ENCODE measurements at places on chromosomes 1 and 21. TPM values are rescaled to one million over a fixed set of nuclear protein-coding genes. Genes with fewer than 3 reads are reported as not detected.

DNA sequence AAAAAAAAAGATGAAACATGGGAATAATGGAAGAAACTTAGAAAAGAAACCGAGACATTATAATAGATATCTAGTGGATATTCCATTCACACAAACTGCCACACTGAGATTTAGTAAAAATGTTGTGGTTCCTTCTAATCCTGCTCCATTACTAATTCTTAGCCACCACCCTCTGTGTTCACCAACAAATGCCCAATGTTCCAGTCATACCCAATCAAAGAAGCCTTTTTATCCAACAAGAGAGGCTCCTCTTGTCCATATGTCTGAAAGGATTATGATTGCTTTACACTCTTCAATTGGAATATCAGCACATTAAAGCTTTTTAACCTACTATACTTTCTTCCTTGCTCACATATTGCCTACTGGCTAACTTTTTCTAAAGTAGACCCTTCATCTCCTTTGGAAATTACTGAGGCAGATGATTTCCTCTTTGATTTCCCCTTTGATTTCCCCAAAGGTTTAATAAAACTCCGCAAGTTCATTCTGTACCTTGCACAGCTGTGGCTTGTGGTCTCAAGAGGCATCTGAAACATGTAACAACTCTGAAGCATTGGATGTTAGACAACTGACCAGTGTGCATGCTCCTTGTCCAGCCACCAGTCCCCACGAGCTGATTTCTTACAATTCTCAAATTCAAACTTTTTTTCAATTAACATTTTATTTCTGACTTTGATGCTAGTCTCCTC is 305.6 kb upstream of the LYPLAL1 start:
- no peak for DNase-seq

Gene CDC20
- polyA plus RNA-seq = 15.2 TPM

Gene KCNJ9
- 0.09 TPM for polyA plus RNA-seq

DNA sequence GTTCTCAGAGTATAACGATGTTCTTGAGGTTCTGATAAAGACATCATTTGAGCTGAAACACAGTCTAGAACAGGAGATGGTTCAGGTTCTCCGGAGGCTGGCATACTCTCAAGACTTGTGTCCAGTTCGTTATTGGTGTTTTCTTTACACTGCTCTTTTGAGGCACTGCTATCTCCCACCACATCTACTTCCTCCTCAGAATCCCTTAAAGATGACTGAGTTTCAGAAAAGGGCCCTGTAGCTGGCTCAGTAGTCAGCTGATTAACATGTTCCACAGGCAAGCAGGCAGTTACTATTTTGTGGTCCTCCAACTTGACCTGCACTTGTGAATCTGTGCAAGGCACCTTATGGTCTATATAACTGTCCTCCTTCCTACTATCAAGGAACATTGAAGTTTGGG is 50.2 kb downstream of the ZZZ3 start:
- no peak for DNase-seq

Measured in hindlimb muscle (tissue), 1 donor.